ENCODE measurements at places on chromosomes 4 and X. TPM values are rescaled to one million over a fixed set of nuclear protein-coding genes. Genes with fewer than 3 reads are reported as not detected.

DNA sequence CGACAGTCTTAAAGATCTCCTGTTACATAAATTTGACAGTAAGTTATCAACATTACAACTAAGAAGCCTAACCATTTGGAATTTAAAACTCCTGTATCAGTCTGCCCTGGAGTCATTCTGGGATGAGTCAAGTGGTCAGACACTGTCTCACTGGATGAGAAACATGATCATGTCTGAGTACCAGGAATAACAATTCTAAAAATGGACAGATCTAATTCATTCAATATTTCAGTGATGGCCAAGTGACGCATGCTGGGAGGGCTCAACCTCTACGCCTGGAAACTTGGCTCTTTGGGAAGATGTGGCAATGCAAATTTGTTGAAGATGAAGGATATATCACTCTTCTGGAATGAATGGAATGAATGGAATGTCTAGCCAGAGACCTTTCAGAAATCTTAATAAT is 1427.2 kb downstream of the STIM2 start:
- DNase-seq = peak; percentile 83

GRCh38 chr4:176631611-176632010 is 161.1 kb downstream of the VEGFC start:
- DNase-seq = no peak

The HTR2C gene
- total RNA-seq = not detected

The RAB9B gene
- total RNA-seq = 0.07 TPM
